ENCODE measurements at places on chromosomes 7 and 10.

- DNase-seq = no peak
Measured at GRCh38 chr7:113550966-113551365, 367.8 kb downstream of the PPP1R3A start.

DNA sequence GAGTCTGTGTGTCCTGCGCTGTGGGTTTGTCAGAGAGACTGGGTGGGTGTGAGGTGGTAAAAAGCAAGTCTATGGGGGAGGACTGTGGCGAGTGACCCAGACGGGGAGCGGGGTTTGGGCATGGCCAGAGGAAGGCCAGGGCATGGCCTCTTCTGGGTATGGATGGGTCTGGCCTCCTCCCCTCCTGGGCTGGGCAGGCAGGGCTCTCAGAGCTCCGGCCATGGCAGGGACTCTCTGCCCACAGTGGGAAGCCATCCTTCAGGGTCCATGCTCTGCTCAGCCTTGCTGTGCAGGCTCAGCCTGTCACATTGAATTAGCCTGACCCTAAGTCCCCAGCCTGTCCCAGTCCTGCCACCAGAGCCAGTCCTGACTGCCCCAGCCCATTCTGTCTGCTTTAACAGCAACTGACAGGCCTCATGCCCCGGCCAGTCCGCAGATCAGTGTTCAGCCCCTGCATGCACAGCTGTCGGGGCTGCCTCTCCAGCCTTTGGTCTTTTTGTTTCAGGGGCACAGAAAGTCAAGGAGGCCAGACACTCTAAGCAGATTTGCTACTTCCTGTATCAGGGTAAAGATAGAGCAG lies 7.9 kb downstream of the ANTXRL start:
- DNase-seq = no peak

DNA sequence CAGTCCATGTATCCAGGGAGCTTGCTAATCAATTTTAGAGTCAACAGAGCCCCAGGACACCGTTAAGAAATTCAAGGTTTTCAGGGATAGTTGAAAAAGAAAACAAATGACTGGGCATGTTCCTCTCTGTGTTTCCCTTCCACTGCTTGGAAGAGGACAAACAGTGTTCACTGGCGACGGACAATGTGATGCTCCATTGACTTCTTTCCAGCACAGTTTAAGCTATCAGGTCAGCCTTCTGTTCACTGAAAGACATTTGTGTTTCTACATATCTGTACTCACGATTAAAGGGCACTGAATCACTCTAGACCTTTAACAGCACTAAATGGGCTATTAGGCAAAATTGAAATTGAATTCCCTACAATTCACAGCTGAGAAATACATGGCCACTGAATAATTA lies 123.6 kb downstream of the RNLS start:
- no peak for DNase-seq

- no peak for DNase-seq
Measured at GRCh38 chr10:29699621-29700020, 64.8 kb upstream of the SVIL start.

GRCh38 chr7:46220066-46220630 lies 299.1 kb upstream of the IGFBP3 start:
- no peak for DNase-seq

DNA sequence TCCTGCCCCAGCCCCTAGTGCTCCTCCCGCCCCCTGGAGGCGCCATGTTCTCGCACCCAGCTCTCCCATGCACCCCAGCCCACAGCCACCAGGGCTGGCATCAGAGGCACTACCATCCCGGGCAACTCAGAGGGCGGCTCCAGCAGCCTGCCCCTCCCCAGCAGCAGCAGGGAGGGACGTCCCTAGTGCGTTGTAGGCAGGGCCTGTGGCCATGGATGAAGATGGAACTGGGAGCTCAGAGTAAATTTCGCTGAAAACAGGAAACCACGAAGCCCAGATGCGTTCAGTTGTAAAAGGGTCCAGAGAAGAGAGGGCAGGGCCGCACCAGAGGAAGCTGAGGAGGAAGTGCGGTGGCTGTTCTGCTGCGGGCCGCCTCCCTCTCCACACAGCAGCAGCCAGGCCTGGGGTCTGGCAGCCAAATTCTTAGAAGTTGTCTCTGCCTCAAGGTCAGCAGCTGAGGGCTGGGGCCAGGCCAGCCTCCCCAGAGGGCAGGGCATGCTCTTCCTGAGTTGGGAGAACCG lies 24.6 kb downstream of the VSIR start:
- peak; percentile 64 for DNase-seq

DNA sequence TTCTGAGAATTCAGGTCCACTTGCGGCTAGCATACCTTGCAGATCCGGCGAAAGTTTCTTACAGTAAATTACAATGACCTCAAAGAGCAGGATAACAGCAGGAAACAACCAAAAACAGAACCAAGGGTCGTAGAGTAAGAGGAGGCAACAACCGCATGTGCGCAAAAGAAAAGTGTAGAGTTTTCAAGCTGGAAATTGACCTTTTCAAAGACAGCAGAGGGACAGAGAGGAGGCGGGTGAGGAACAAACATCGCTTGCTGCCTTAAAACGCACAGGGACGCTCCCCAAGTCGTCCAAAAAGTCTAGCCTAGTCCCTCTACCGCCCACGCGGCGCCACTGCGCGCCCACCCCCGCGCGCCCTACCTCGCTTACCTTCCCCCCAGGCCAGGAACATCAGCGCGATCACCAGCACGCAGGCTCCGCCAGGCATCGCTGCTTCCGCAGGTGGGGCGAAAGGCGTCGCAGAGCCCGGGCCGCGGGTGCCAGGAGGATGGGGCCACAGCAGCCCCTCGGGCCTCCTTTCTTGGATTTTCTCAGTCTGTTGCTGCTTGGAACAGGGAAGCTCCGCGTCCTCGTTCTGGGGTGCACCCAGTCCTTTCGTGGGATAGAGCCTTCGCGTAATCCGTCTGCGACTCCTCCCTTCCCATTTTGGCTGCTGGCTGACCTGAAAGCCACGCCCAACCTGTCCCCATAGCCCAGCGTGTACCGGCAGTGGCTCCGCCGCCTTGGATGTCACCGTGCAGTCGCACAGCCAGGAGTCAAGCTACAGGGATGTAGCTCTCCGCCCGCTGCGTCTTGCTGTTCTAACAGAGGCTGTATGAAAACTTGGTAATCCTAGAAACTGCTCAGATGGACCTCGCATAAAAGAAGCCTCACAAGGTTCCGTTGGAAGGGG lies at the start of gene VWDE:
TSS of gene VWDE (minus strand) at position 579 of the 895 bp plus-strand sequence. CDS start at position 430, 149 bp downstream.
- DNase-seq = peak; percentile 23

DNA sequence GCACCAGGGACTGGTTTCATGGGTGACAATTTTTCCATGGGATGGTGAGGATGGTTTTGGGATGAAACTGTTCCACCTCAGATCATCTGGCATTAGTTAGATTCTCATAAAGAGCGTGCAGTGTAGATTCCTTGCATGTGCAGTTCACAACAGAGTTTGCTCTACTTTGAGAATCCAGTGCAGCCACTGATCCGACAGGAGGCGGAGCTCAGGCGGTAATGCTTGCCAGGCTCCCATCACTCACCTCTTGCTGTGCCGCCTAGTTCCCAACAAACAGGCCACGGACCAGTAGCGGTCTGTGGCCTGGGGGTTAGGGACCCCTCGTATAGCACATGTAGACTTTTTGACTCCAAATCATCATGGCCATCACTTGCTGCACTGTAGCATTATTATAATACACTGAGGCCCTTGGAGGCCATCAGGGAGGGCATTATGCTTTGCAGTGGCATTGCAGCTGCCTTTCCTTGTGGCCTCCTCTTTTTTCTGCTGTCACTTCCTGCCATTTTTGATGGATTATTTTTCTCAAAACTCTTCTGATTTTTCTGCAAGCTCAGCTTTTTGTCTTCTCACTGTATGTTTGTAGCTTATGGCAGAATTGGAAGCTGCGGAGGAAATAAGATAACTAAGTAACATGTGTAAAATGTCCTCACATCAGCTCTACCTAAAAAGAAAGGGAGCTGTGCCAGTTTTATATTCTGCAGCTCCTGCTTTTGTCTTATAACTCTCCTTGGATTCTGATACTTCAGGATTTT lies 18.5 kb downstream of the CSGALNACT2 start:
- no peak for DNase-seq

DNA sequence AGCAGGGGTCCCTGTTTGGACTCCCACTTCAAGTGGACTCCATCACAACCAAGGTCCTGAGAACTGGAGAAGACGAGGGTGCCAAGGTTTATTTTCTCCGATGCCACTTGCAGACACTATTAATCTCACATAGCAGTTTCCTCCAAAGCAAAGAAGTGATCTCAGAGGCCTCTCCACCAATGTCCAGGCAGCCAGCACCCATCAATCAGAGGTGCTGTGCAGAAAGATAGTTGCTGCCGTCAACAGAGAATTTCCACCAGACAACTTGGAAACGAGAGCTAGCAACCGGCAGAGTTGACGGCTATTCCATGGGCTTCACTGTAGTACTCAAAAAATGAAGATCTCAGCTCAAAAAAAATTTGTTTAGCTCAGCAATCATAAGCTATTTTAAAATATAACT lies 438.6 kb upstream of the PFKP start:
- no peak for DNase-seq

- DNase-seq = no peak
Measured at GRCh38 chr7:81957517-81957916, 187.7 kb upstream of the HGF start.

DNA sequence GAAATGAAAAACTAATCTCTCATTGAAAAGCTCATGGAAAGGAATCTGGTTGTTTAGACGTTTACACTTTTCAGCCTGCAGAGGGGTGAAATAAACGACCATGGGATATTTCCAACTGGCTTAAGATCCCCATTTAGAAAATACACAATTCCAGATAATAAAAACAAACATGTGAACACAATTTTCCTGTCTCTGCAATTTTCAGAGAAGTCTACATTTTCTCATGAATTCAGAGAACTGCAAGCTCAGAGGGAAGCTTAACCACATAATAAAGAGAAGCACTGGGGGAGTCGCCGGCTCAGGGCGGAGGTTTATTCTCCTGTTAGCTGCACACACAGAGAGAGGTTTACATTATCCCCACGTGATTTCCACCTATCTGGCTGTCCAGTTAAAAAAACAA lies 215.2 kb downstream of the FANK1 start:
- no peak for DNase-seq

DNA sequence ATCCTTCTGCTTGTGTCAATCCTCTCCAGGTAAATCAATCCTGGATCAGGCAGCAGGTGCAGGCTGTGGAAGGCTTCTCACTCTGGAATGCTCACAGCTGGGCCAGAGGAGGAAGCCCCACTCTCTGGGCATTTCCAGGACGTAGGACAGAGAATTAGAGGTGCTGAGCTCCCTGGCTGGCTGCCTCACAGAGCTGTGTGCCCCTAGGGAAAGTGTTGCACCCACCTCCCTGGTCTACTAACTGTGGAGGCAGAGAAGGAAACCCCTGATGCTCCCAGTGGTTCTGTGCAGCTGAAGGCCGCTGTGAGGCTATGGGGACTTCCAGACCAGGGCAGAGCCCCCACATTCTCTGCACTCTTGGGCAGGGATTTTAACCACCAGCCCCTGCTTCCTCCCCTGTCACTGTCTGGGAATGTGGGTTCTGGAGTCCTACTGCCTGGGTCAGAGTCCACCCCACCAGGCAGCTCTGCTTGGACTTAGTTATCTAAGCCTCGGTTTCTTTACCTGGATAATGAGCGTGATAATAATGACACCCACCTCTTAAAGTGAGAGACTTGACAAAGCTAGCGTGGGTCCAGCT lies 73.5 kb upstream of the EEPD1 start:
- no peak for DNase-seq

DNA sequence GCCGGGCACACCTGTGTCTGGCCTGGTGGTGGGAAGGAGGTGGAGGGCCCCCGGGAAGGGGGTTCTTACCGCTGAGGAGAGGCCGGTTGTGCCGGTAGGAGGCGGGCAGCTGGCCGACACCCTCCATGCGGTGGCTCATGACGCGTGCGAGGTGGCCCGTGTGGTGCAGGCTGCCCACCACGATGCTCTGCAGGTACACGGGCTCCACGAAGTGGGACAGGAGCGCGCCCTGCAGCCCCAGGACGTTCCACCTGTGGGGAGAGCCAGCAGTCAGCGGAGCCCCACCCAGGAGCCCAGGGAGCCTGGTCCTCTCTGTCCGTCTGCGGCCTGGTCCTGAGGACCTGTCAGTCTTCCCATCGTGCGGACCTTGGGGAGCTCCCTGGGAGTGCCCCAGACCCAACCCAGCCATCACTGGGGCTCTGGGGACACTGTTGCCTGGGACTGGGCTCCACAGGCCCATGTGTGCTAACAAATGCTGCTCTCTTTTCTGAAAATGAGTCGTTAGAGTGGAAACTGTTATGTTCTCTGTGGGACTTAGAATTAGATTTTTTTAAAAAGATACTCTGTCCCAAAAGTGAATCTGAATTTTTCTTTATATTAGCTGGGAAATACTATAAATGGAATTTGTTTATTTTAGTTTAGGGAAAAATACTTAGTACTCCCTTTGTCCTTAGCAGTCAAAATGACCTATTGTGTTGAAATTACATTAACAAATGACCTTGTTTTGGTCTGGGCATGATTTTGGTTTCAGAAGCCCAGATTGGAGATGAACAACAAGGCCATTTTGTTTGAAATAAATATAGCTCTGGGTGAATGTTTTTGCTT lies 143.9 kb downstream of the WDR37 start:
- DNase-seq = no peak

DNA sequence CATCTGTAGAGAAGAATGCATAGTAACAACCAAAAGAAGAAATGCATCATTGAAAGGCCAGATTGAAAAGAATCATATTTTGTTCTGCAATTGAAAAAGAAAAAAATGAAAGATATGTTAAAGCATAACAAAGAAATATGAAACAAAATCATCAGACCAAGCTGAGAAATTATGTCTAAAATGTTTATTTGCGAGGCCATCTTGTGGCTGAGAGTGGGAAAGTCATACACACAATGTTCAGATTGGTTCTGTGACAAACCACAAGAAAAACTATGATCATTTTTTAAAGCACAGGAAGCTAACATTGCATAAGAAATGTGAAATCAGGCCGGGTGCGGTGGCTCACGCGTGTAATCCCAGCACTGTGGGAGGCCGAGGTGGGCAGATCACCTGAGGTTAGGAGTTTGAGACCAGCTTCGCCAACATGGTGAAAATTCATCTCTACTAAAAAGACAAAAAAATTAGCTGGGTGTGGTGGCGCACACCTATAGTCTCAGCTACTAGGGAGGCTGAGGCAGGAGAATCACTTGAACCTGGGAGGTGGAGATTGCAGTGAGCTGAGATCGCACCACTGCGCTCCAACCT lies 36.6 kb downstream of the ABCB5 start:
- DNase-seq = no peak

GRCh38 chr7:157461573-157462418 lies 125.0 kb downstream of the DNAJB6 start:
- DNase-seq = no peak

DNA sequence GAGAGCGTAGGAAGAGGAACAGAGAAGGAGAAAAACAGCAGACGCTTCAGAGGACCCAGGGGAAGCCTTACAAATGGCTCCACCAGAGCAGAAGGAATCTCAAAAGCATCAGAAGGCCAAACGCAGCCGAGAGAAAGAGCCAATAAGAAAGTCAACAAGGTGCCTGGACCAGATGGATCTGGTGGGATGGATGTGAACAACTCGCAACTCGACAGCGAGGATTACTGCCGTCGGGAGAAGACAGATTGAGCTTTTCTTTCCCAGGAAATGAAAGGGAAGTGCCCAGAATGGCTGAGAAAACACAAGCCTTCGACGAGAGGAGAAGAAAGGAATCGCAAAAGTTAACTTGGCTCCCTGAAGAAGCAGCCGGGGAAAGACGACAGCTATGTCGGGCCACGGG lies 132.8 kb upstream of the MGMT start:
- no peak for DNase-seq

GRCh38 chr7:105131890-105132289 lies 117.9 kb downstream of the KMT2E start:
- DNase-seq = no peak
